ENCODE measurements at places on chromosomes 2 and 18.

DNA sequence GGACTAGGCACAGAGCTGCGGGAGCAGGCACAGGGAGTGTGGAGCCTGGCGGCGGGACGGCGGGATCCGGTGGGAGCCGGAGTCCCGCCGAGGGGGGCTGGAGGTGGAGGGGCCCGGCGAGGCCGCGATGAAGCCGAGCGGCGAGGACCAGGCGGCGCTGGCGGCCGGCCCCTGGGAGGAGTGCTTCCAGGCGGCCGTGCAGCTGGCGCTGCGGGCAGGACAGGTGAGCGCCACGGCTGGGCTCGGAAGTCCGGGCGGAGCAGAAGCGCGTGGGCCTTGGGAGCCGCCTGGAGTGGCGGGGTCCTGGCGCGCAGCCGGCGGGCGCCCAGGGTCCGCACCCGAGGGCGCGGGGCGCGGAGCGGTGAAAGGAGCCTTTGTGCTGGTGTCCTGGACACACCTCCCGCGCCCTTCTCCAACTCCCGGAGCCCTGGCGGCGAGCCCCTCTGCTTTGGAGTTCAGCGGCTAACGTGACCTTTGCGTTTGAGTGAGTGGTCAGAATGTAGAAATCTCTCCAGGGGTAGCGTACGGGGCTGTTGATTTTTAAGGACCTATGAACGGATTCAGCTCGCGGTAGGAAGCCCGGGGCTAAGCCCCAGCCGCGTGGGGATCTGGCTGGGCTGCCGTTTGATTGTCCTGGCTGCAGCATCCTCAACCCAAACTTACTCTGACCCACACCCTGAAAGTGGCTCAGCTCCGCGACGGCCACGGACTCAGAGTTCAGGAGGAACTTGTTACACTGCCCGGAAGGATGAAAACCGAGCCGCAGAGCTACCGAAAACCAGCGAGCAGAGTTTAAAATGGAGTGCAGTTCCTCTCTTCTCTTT, 448 bp downstream of the IMPA2 start:
- DNase-seq, result no peak

DNA sequence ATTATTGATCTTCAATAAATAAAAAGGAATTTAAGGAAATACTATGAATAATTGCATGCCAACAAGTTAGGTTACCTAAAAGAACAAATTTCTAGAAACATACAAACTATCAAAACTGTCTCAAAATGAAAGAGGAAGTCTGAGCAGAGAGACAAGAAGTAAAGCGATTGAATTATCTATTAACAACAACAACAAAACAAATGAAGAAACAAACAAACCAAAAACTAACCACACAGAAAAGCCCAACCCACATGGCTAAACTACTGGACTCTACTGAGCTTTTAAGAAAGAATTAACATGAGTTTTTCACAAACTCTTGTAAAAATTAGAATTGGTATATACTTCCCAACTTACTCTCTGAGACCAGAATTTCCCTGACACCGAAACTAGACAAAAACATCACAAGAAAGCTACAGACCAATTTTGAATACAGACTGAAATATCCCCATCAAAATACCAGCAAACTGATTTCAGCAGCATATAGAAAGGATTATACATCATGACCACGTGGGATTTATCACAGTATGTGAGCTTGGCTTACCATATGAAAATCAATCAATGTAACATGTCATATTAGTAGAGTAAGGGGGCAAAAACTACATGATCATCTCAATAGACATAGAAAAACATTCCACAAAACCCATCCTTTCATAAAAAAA, 16.6 kb upstream of the GALNT1 start:
- no peak for DNase-seq

DNA sequence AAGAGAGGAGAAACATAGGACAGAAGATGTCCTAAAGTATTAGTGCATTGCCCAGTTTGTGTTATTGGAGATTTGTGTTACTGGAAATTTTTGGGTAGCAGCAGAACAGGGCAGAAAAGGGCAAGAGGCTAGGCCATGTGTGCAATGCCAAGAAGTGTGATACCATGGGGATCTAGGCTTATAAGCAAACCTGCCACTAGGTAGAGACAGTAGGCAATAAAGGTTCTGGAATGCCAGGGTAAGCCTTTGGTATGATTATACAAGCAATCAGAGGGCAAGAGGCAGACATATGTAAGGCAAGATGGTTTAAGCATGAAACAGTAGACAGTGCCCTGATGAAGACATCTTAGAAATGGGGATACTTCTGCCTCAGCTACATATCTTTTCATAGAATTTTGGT, 12.3 kb upstream of the CERS6 start:
- DNase-seq, result no peak

DNA sequence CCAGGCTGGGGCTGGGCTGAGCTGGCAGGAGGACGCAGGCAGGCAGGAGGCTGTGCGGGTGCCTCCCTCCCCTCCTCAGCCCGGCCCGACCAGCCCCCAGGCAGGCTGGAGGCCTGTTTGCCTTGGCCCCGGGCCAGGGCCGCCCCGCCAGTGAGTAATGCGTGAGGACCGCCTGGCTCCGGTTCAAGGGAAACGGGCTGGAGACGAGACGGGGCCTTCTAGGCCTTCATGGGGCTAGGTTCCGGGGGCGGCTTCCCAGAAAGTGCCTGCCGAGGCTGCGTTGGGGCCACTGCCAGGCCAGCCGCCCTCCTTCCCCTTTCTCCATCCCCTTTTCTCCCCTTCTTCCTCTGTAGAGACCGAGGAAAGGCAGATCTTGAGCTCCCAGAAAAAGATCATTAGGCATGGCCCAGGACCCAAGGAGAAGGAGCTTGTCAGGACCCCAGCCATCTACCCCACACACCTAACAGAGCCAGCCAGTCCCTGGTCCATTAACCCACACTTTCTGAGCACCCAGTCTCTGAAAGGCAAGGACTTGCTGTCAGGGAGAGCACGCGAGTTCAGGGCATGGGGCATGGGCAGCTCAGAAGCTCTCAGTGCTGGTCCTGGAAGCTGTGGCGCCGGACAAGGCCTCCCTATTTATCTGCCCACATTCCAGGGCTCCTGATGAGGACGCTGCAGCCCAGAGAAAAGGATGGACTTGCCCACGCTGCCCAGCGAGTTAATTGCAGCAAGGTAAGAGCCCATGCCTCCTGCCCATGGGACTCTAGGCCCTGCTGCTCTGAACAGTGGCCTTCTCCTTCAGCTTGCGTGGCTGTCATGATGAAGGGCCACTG, 48.5 kb downstream of the SMAD7 start:
- DNase-seq, result no peak

DNA sequence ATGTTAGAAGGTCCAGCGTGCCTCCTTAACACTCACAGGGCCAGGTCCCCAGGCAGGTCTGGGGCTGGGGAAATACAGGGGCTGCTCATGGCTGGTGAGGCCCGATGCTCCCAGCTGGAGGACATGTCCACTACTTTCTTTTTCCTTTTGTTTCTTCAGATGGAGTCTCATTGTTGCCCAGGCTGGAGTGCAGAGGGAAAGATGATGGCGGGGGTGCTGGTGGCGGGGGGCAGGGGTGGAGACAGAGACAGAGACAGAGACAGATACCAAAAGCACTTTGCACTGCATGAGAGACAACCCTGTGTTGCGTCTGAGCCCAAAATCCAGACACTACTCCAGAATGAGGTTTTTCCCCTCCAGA, 211.0 kb downstream of the SH3BP4 start:
- no peak for DNase-seq

DNA sequence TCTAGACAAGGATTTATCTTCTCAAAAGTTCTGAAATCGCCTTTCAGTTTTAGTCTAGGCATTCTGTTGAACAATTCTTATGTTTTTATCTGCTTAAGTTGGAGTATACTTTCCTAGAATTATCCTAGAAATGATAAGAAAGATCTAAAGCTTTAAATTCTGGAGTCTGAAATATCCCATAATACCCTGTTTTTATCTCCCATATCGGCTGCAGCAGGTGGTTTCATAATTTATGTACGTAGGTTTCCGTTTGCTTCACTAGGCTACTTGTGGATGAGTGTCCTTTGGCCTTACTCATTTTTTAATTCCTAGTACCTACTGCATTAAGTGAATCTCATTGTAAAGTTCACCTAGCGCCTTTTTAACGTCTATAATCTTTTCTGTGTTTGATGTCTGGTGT, 58.5 kb upstream of the MGAT5 start:
- no peak for DNase-seq

GRCh38 chr18:32717126-32717525, 55.7 kb downstream of the KLHL14 start:
- no peak for DNase-seq

DNA sequence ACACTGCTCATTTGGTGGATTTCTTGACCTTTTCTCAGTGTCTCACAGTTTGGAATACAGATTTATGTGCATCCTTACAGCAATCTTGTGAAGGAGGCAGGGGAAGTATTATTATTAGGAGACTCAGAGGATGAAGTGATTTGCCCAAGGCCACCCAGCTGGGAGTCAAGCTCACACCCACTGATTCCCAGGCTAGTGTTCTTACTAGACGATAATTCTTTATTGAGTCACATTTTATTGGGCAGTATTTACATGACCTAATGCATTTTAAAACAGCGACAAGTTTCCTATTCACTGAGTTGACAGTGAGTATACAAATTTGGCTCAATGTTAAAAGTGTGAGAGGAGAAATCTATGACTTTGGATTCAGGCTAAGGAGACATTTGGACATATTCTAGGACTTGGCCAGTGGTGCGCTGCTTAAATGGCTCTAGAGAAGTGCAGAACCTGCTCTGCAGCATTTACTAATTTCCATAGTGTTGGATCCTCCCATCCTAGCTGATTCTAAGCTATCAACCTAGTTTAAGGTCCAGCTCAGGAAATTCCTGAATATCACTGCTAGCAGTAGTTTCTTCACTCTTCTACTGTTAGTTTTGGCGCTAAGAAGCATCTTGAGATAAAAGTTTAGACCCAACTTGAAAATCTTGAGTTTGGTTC, 199.3 kb downstream of the MTX2 start:
- DNase-seq, result no peak

DNA sequence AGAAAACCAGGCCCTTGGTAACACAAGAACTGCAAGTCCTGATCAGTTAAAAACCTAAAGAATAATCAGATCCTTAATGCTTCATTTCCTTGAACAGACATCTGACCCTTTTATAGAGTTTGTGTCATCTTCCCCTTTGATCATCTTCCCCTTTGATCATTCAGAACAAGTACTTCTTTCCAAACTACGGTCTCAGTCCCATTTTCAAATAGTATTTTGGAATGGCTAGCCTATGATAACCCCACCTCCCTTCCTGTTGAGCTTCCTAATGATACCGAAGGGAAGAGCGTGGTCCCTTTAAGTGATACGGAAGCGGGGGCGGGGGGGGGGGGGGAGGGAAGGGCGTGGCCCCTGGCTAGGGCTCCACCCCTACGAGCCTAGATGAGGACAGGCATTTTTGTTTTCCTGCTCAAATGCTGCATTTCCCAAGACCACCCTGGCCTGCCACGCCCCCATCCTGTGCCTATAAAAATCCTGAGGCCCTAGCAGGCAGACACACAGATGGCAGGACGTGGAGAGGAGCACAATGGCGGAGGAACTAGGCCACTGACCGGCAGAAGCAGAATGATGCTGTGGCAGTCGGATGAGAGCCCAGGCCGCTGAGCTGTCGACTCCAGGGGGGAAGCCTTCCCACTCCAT, 24.1 kb upstream of the CHRNA1 start:
- DNase-seq, result no peak

DNA sequence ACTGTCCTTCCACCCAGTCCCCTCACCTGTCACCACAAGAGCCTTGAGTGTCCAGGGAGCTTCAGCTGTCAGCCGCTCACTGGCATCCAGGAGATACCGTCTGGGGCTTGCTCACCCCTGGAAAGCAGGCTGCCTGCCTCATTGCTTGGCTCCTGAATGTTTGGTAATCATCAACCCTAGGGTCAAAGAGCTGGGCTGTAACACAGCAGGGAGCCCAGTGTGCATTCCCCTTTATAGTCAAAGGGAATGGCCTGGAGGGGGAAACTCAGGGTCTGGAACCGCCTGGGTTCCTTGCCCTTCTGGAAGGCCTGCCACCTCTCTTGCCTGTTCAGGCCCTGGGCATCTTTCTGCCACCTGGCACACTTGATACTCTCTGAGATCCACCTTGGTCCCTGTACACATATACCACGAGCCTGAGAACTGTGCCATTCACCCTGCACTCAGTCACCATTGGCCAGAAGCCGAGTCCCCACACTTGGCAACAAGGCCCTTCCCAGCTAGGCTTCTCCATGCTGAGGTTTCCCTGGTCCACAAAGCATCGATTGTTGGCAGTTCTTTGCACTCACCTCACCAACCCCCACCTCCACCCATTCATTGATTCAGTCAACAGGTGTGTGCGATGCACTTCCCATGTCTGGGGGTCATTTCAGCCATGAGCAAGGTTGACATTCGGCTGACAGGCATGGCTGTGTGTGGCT, 35.0 kb downstream of the TPRKB start:
- no peak for DNase-seq

GRCh38 chr2:154392256-154392655, 306.2 kb upstream of the KCNJ3 start:
- no peak for DNase-seq

DNA sequence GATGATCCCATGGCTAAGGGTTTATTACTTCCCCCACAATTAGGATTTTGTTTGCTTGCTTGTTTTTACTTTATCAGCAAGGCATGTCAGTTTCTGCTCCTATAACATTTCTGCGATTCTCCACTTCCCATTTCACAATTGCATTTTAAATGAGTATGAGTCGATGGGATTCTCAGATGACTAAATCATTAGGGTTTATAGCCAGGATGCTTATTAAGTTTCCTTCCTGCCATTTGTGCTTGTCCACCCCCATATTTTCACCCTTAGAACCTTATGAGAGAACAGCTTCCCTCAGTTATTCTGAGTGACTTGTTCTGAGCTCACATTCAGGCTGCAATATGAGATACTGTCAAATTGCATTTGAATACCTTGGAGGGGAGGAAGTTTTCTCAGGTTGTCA, 37.9 kb upstream of the C1GALT1C1L start:
- no peak for DNase-seq

- DNase-seq, result no peak
These were observed 127.0 kb downstream of the EML6 start for GRCh38 chr2:54850171-54851122.

GRCh38 chr2:5064687-5065086, 627.5 kb upstream of the SOX11 start:
- DNase-seq, result no peak

GRCh38 chr2:174063492-174064092, 98.4 kb upstream of the SP3 start:
- DNase-seq, result no peak

- no peak for DNase-seq
These were observed 171.0 kb downstream of the OSR1 start for GRCh38 chr2:19187323-19188020.

- DNase-seq, result peak; percentile 89
These were observed 18.0 kb downstream of the FBXO41 start for GRCh38 chr2:73266061-73266901.

DNA sequence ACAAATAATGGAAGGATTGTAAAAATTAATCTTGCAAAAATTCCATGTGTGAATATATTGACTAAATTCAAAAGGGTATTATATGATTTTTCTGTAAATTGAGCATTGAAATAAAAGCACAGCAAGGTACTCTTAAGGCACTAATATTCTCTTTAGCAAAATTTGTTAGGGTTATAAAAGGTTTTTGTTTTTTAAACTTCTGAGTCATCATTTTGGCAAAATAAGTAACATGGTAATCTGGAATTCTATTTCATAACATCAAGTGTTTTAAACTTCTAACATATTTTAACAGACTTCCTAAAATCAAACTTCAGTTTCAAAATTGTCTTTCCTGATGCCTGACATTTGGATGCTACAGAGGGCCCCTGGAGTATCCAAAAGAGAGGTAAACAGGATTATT, 12.5 kb upstream of the INPP4A start:
- no peak for DNase-seq

Measured in dorsolateral prefrontal cortex (tissue), 122 donors.